ENCODE measurements at places on chromosomes 7 and 10.

DNA sequence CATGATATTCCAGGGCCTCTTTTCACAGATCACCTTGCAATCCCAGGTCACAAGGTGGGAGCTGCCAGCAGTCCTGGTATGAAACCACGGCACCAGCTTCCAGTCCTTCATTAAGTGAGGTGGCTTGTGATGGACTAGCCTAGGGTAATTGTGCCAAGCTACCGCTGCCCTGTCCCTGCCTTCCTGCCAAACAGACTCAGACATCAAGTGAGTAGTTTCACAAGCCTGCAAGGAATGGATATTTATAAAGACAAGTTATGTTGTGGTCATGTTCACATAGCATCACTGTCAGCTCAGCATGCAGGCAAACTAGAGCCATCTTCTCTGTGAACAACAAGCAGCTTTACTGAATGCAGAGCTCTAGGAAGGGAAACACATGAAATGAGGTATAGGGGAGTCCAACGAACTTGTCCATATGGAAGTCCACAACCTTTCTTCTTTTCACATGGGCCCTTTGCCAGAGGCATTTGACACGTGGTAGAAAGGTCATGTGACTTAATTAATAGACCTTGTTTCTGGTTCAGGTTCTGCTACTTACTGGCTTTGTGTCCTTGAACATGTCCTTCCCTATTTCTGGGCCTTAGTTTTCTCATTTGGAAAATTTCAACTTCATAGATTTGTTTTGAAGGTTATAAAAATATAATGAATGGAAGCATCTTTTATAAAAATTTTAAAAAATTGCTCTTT lies 1061.2 kb downstream of the KCNMA1 start:
- DNase-seq: no peak

GRCh38 chr10:87660484-87661133 lies 931 bp downstream of the PAPSS2 start:
- DNase-seq: no peak

GRCh38 chr10:13184730-13185514 lies 23.6 kb downstream of the MCM10 start:
- DNase-seq: no peak

DNA sequence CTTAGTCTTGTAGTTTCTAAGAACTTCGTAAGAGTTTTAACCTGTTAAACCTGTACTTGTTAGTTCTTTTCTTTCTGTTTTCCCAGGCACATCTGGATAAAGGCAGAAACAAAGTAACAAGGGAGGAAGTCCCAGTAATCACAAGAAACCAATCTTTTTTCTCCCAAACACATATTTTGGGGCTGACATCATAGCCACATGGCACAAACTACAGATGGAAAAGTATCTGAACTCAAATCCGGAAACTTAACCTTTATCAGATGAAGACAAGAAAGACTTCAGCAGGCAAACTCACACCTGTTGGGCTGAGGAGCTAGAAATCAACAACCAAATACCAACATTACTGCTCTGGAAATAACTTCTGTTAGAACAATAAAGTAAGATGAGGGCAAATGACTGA lies 67.1 kb downstream of the CUBN start:
- DNase-seq: no peak

- DNase-seq: no peak
Measured at GRCh38 chr10:29470355-29470705, 164.4 kb downstream of the SVIL start.

GRCh38 chr10:11081408-11081807 lies 63.7 kb downstream of the CELF2 start:
- DNase-seq: no peak

DNA sequence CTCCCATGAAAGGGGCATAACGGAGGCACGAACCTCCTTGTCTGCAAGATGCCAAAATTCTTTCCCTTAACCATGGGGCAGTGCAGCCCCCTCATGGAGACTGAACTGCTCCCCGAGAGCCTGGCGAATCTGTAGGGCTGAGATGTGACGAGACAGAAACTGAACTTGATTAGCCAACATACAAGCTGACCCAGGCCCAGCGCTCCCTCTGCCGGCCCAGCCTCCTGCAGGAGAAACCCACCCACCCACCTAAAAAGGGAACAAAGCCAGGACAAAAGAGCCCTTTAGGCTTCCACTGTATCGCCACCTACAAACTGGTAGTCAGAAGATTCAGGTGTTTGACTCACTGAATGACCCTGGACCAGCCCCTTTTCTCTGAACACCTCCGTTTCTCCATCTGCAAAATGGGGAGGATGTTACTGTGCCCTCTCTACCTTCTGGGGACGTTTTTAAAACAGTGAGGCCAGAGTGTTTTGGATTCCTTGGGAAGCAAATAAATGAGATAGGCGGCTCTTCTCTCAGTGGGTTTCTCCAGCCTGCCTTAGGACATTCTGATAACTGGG lies 58.4 kb downstream of the C10orf105 start:
- DNase-seq: no peak

- no peak for DNase-seq
Measured at GRCh38 chr10:78720091-78720490, 348.7 kb upstream of the ZMIZ1 start.

DNA sequence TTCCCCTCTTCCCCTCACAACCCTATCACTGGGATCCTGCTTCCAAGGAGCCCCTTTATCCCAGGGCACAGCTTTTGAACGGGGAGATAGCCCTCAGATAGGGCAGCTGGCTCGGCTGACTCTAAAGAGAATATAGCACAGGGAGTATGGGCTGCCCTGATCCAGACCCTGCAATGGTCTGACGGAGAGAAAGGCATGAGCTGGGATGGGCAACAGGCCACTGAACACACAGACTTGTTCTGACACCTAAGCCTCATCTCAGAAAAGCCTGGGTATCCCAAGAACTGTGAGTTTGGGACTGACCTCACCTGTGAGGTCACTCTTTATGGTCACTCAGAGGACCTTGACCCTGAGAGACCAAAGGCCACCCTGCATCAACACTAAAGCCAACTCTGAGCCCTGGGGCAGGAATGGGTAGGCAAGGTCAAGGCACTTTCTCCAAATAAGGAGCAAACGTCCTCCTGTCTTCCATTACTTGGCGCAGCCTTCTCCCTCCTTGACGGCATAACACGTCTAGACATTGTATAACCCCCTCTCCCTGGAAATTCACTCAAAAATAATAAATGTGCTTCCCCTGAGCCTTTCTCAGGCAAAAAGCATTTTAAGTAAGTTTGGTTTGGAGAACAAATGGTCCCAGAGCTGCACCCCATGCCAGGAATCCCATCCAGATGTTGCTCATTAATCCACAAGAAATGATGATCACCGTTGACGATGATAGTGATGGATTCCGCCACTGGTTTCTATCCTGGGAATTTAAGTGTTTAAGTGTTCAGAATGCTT lies 8.2 kb upstream of the LRRC18 start:
- DNase-seq: no peak

GRCh38 chr7:94247970-94248369 lies 146.7 kb upstream of the COL1A2 start:
- DNase-seq: no peak

- peak; percentile 92 for DNase-seq
Measured at GRCh38 chr10:69222157-69223027, 2.3 kb downstream of the HKDC1 start.

DNA sequence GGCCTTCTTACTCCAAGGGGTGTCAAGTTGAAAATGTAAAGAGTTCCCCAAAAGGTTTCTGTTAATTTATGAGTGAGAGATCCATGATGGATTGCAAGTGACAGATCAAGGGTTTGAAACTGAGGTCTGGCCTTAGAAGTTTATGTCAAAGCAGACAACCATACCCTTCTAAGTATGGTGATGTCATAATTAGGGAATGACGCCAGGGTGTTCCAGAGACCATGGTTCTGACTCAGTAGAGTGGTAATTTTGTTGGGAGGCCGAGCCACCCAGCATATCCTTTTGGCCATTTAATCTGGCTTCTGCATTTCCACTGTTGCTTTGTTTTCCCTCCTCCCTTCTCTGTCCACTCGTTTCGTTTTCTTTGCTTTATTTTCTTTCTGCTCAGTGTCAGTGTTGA lies 2.7 kb downstream of the TRUB1 start:
- DNase-seq: no peak

- no peak for DNase-seq
Measured at GRCh38 chr10:52248697-52249306, 65.3 kb upstream of the DKK1 start.

DNA sequence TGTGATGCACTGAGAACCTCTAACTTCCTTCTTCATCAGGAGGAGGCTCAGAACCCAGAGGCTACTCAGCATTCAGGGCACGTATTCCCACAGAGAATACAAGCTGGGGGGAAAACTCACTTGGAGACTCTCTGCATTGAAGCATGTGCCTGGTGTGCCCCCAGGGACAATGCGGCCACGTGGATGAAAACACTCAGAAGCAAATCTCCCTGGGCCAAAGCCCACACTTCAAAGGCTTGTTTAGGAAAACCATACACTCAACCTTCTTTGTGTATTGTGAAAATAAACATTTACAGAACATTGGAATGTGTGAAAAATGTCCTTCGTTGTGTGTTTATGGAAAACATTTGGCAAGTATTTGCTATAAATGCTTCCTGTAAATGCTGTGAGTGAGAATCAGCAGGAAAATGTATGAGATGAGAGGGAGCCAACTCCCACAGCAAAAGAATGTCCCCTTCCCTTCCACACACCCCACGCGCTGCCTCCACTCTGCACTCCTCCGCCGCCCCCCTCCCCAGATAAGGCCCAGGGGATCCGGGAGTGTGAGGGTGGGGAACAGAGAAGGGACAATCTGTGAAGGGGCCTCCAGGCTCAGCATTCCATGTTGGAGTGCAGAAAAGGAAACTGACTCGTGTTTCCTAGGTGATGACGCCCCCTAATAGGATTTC lies 339.5 kb downstream of the ELMO1 start:
- DNase-seq: no peak

- no peak for DNase-seq
Measured at GRCh38 chr7:44748948-44749731, 493 bp downstream of the ZMIZ2 start.

GRCh38 chr7:134191876-134192275 lies 64.7 kb downstream of the LRGUK start:
- DNase-seq: no peak

DNA sequence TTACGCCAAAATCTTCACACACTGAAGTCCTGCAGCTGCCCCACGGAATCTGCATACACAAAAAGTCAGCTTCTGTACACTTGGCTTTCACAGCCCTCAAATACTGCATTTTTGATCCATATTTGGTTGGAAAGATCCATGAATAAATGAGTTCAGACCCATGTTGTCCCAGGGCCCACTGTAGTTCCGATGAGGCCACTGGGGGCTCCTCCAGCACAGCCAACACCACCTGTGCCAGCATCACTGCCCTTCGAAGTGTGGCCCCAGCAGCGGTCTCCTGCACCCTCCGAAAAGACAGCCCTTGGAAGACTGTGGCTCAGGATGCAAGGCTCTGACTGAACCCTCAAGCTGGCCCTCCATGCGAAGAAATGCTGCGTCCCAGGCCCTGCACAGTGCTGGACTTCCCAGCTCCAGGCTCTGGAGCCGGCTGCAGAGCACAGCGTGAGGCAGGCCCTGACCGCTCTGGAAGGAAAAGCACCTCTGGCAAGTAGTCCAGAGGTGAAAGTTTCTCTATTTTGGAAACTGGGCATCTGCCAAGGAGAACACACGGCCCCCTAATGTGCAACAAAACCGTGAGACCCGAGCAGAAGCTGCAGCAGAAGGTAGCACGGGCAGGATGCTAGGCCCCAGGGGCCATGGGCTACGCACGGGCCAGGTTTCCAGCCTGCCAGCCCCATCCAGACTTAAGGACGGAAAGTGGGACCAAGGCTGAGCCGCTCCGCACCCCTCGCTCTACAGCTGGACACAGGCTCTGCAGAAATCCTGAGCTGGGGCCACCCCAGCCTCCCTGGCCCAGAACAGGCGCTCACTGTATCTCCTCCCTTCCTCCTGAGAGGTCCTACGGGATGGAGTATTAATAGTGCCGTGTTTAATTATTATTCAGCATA lies 62.6 kb downstream of the PTPRN2 start:
- DNase-seq: no peak

GRCh38 chr7:8724080-8724718 lies 290.8 kb downstream of the NXPH1 start:
- peak; percentile 37 for DNase-seq

- no peak for DNase-seq
Measured at GRCh38 chr7:107972941-107973376, 30.0 kb downstream of the LAMB1 start.

DNA sequence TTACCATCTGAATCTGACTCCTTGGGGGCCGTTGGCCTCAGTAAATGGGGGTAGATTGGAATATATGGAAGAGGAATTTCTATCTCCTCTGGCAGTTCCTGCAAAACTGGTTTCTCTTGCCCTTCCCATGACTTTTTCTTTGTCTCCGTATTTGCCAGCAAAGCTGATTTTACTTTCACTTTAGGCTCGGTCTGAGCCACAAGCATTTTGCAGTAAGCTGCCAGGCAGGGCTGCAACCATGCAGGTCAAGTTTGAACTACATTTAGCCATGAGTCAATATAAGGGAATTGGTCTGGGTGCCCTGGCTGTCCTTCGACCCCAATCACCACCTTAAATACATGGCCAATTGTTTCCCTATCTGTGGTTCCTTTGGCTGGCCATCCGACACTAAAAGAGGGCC lies 104.3 kb downstream of the TRIM24 start:
- no peak for DNase-seq

- no peak for DNase-seq
Measured at GRCh38 chr7:45601094-45601493, 26.9 kb downstream of the ADCY1 start.

DNA sequence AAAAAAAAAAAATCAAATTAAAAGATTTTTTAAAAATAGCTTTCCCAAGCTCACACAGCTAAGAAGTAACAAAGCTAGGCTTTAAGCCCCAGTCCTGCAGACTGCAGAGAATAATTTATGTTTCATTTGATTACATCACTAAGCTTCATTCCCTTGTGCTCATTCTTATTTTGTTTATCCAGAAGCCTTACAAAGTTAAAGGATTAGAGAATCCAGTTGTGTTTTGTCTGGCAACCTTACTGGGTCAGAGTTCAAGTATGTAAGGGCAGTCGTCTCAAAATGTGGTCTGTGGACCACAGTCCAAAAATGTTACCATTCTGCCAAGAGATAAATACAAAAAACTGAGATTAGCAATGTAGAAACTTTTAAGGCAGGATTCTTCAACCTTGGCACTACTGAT lies 32.1 kb upstream of the EZH2 start:
- no peak for DNase-seq

- no peak for DNase-seq
Measured at GRCh38 chr10:48526846-48527505, 77.9 kb downstream of the ARHGAP22 start.

DNA sequence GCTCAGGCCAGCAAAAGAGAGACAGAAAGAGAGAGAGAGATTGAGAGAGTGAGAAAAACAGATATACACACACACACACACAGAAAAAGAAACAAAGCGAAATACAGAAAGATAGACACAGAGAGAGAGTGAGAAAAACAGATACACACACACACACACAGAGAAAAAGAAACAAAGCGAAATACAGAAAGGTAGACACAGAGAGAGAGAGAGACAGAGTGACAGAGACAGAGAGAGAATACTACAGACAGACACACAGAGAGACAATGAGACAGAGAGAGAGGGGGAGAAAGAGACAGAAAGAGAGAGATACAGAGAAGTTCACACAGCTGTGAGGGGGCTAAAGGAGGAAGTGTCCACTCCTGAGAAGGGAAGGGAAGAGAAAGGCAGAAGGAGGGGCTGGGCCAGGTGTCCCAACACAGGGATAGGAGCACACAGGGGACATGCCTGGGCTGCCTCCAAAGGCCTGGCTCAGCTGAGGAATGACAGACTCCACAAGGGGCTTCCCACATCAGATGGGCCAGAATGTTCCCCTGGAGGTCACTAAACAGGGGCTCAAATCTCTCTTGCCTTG lies 4.3 kb downstream of the GCK start:
- DNase-seq: no peak

Measured in activated CD4-positive, alpha-beta T cell treated with anti-CD3 and anti-CD28 coated beads, Interleukin-2, Interleukin-6, amounts not matched to agents 100 ng/mL and 50 ng/mL, durations not matched to agents 16 hours and 8 hours (primary cell).